SJCRH30 (cell line): ENCODE measurements at places on chromosomes 2 and 18.

GRCh38 chr2:121748202-121748601 lies 7.2 kb upstream of the TSN start:
- no peaks in the 10 kb centered on the region for H3K4me1 ChIP-seq
- H3K27me3 ChIP-seq: no peaks in the 10 kb centered on the region
- H3K27ac ChIP-seq: no peak overlapping the region
- H3K36me3 ChIP-seq: no peaks in the 10 kb centered on the region

DNA sequence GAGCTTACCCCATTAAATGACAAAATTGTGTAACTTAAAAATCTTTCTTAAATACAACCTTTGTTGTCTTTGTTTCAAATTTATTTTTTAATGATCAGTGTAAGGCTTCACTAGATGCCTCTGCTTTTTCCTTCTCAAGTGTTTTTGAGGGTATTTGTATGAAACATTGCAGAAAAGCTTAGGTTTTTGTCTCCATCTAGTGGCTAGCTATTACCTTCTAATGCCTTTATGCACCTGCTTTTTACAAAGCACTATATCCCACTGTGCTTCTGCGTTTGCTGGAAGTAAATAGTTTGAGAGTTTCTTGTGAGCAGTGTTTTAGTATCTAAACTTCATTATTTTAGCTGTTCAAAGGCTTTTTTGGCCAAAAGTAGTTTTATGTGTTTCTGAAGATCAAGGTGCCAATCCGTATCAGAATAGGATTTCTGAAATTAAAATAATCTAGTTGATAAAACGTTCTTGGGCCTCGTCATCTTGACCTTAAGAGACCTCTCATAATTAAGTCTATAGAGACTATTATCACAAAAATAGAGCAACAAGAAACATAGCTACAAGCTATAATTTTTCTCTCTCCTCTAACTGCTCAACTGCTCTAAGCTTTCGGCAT lies 47.0 kb downstream of the IWS1 start:
- no peaks in the 10 kb centered on the region for H3K4me1 ChIP-seq
- H3K27ac ChIP-seq: no peak overlapping the region
- H3K36me3 ChIP-seq: peaks cover 32% of the 10 kb centered on the region
- no peak overlapping the region for H3K4me3 ChIP-seq
- no peaks in the 10 kb centered on the region for H3K27me3 ChIP-seq
- DNase-seq: no peak

DNA sequence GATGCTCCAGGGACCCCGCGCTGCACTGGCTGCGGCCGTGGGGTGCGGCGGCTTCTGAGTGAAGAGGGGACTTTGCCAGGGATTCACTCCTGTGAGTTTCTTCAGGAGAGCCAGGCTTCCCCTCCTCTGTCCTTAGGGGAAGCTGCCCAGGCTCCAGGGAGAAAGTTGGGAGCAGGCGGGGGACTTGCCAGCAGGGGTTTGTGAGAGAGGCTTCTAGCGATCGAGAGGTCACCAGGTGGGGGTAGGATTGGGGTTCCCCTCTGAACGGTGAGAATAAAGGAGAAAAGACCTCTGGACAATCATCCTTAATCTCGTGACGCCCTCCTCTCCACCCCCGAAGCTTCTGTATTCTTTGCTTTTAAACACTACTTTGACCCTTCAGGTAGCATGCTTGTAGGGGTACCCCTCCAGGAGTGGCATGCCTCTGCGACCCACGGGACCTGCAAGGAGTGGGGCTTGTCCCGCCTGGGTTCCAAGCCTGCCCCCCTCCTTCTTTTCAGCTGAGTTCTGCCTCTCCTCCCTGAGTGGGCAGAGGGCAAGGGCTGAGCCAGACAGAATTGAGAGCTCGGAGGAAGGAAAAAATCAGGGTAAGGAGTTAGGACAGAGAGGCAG lies 601 bp downstream of the PROKR1 start:
- no peaks in the 10 kb centered on the region for H3K4me1 ChIP-seq
- no peak overlapping the region for H3K27ac ChIP-seq
- peaks cover 16% of the 10 kb centered on the region for H3K27me3 ChIP-seq
- H3K4me3 ChIP-seq: peak overlapping the region; percentile 57

DNA sequence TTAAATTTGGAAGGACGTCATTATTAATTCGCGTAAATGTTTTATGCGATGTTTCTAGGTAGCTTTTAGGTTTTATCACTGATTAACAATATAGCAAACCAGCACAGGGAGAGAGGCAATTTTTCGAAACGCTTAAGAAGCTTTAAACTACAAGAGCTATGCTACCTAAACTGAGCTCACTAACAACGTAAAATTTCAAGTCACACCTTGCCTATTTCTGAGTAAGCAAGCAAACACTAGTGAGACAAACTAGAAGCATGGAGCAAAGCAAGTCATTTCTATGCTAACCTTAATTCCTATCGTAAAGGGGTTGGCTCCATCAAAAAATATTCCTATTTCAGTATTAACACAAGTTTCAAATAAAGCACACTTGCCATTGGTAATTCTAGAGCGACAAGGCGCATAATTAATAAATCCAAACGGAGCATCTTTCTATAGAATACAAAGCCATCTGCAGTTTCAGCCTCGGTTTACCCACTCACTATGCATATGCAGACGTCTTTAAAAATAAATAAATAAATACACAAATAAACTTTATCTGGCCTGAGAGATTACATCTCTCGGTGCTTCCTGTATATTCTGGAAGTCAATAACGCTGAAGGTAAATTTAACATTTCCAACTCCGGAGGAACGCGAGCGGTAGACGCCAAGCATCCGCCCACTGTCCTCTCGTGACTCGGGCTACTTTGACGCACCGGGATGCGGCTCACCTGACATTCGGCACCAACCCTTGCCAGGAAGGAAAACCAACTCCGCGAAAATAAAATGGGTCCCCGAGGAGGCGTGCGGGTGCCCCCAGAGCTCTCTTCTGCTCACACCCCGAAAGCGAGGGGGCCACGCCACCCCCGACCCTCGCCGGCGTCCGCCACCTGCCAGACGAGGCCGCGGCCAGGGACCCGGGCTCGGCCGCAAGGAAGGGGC lies 947 bp downstream of the ITSN2 start:
- H3K27ac ChIP-seq: peak overlapping the region; percentile 65; the same call in 1 of the 2 replicates
- no peaks in the 10 kb centered on the region for H3K36me3 ChIP-seq
- H3K27me3 ChIP-seq: no peaks in the 10 kb centered on the region
- peaks cover 5% of the 10 kb centered on the region for H3K4me1 ChIP-seq
- DNase-seq: no peak
- peak overlapping the region; percentile 94 for H3K4me3 ChIP-seq

GRCh38 chr2:27185331-27186026 lies 26.4 kb upstream of the ATRAID start:
- H3K27me3 ChIP-seq: peaks cover 23% of the 10 kb centered on the region
- H3K4me3 ChIP-seq: no peak overlapping the region
- H3K27ac ChIP-seq: no peak overlapping the region
- no peaks in the 10 kb centered on the region for H3K36me3 ChIP-seq

DNA sequence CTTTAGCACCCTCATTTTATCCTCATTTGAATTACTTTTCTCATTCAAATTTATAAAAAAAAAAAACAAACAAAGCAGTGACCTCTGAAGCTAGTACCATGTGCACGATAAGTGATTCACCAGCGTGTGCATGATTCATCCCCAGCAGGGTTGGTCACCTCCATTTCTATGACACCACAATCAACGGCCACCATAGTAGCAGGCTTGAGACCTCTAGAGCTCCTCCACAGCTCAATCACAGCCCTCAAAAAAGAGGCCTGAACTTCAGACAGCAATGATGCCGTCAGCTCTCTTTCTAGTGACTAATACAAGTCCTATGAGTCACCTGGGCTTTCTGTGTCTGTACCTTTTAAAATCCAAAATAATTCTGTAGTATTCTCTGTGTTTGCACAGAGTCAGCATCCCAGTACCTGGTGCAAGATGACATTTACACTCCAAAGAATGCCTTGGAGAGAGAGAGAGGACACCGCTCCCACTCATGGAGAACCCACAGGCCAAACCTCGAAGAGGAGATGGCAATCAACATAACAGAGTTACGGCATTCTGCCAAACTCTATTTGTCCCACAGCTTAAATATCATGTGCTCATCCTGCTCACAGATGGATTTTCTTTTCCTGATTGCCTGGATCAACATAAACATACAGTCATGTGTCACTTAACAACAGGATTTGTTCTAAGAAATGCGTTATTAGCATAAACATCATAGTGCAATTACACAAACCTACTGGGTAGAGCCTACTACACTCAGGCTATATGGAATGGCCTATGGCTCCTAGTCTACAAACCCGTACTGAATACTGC lies 58.7 kb downstream of the L3MBTL4 start:
- H3K36me3 ChIP-seq: no peaks in the 10 kb centered on the region
- H3K27ac ChIP-seq: no peak overlapping the region
- no peaks in the 10 kb centered on the region for H3K4me1 ChIP-seq
- no peak overlapping the region for H3K4me3 ChIP-seq
- no peaks in the 10 kb centered on the region for H3K27me3 ChIP-seq

DNA sequence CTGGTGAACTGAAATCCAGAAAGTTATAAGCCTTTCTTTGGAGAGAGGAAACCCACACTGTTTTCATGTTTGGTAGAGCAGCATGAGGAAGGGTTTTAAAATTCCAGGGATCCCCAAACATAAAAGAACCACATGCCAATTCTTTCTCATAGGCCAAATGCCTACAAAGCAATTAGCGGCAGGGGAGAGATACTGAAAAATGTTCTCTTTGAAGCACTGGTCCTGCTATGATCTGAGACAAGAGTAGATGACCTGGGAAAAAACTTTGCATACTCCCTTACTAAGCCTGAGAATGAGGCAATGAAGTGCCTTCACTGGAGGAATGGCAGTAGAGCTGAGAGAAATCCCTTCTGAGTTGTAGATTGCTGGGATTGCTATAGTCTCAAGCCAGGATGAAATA lies 1261.7 kb downstream of the DSC3 start:
- no peaks in the 10 kb centered on the region for H3K36me3 ChIP-seq
- no peak for DNase-seq
- no peaks in the 10 kb centered on the region for H3K27me3 ChIP-seq
- no peaks in the 10 kb centered on the region for H3K4me1 ChIP-seq

GRCh38 chr2:165067643-165068486 lies 112.5 kb upstream of the SLC38A11 start:
- peak overlapping the region; percentile 52 for H3K4me3 ChIP-seq
- DNase-seq: peak; percentile 88
- peaks cover 15% of the 10 kb centered on the region for H3K4me1 ChIP-seq
- H3K27ac ChIP-seq: no peak overlapping the region
- H3K27me3 ChIP-seq: no peaks in the 10 kb centered on the region
- no peaks in the 10 kb centered on the region for H3K36me3 ChIP-seq

GRCh38 chr2:54942373-54942772 lies 107.9 kb downstream of the RTN4 start:
- no peak for DNase-seq
- no peaks in the 10 kb centered on the region for H3K36me3 ChIP-seq
- no peak overlapping the region for H3K4me3 ChIP-seq
- H3K27ac ChIP-seq: no peak overlapping the region
- no peaks in the 10 kb centered on the region for H3K27me3 ChIP-seq

- H3K4me3 ChIP-seq: no peak overlapping the region
Observed at GRCh38 chr2:227363756-227364155, 15.3 kb downstream of the TM4SF20 start.

- H3K4me1 ChIP-seq: peaks cover 5% of the 10 kb centered on the region
- H3K4me3 ChIP-seq: no peak overlapping the region
- H3K36me3 ChIP-seq: no peaks in the 10 kb centered on the region
- DNase-seq: no peak
- no peak overlapping the region for H3K27ac ChIP-seq
Observed at GRCh38 chr2:239876271-239876947, 148.7 kb downstream of the NDUFA10 start.

- peaks cover 52% of the 10 kb centered on the region for H3K36me3 ChIP-seq
- peak; percentile 73 for DNase-seq
- H3K4me3 ChIP-seq: no peak overlapping the region
- H3K4me1 ChIP-seq: peaks cover 56% of the 10 kb centered on the region
Observed at GRCh38 chr2:28412625-28413151, 20.0 kb downstream of the FOSL2 start.

- no peak for DNase-seq
- peak overlapping the region; percentile 36; the same call in 1 of the 2 replicates for H3K27ac ChIP-seq
- no peak overlapping the region for H3K4me3 ChIP-seq
- no peaks in the 10 kb centered on the region for H3K36me3 ChIP-seq
- H3K27me3 ChIP-seq: no peaks in the 10 kb centered on the region
Observed at GRCh38 chr2:55156326-55156725, 75.8 kb downstream of the CLHC1 start.

GRCh38 chr18:373780-374179 lies 105.9 kb upstream of the THOC1 start:
- H3K4me1 ChIP-seq: no peaks in the 10 kb centered on the region
- no peaks in the 10 kb centered on the region for H3K36me3 ChIP-seq
- no peak for DNase-seq
- no peak overlapping the region for H3K27ac ChIP-seq
- no peaks in the 10 kb centered on the region for H3K27me3 ChIP-seq

DNA sequence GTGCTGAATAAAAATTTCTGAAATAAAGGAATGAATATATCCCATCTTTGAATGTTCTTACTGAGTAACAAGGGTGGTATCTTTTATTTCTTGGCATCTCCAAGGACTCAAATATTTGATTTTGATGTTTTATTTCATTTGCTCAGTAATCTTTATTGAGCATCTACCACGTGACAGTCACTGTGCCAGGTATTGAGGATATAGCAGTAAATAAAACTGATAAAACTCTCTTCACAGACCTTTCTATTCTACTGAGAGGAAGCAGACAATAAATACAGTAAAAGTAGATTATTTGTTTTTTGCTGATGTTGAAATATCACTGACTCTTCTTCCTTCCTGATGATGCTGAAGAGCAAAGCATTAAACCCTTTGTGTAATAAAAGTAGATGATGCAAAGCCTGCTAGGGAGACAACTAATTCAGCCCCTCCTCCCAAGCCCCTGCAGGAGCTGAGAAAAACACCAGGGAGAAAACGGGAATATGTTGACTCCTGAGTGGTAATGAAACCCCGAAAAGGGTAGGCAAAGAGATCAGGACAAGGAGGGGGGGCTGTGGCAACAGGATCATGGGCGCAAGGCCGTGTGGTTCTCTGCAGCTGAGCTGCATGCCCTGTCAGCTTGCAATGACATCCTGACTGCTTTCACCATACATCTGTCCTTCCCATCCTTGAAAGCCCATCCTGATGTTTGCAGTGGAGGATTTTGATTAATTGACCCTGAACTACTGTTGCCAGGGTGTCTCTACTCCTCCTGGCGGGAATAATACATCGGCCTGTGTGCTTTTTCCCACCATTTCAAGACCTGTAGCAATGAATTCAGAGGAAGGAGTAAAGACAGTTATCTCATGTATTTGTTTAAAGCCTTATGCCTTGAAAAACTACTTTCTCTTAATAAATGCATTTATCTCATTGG lies 117.4 kb downstream of the EML6 start:
- H3K27me3 ChIP-seq: no peaks in the 10 kb centered on the region; the same call in 1 of the 2 replicates
- no peak overlapping the region for H3K27ac ChIP-seq
- H3K36me3 ChIP-seq: no peaks in the 10 kb centered on the region
- H3K4me1 ChIP-seq: no peaks in the 10 kb centered on the region
- H3K4me3 ChIP-seq: no peak overlapping the region

GRCh38 chr18:25181581-25181980 lies 170.4 kb downstream of the ZNF521 start:
- no peaks in the 10 kb centered on the region for H3K36me3 ChIP-seq
- DNase-seq: no peak
- H3K27ac ChIP-seq: no peak overlapping the region
- no peak overlapping the region for H3K4me3 ChIP-seq

- H3K36me3 ChIP-seq: no peaks in the 10 kb centered on the region
- H3K27ac ChIP-seq: no peak overlapping the region
- peak; percentile 52 for DNase-seq
- H3K4me1 ChIP-seq: peaks cover 8% of the 10 kb centered on the region
Observed at GRCh38 chr2:176118601-176119339, 2.2 kb downstream of the HOXD10 start.

GRCh38 chr2:74039611-74040010 lies 54.9 kb downstream of the TET3 start:
- DNase-seq: peak; percentile 54
- peaks cover 44% of the 10 kb centered on the region for H3K4me1 ChIP-seq
- no peak overlapping the region for H3K27ac ChIP-seq
- no peaks in the 10 kb centered on the region for H3K27me3 ChIP-seq
- H3K36me3 ChIP-seq: no peaks in the 10 kb centered on the region; the same call in 1 of the 2 replicates
